ENCODE measurements at places on chromosomes 1 and 21.

DNA sequence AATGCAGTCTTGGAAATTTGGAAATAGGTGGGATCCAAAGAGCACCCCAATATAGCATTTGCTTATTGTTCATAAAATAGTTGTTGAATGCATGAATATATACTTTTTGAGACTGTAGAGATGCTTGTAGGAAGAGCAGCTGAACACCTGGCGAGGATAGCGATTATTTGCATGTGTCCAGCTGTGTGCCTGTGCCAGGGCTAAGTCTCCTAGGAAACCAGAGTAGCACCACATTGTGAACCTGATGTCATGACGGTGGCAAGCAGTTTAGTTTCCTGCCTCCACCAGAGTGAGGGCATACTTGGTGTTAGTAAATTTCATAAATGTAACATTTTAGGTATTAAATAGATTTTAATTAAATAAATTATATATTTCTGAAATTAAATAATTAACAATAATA lies 37.3 kb upstream of the IRF2BP2 start:
- no peak for DNase-seq

DNA sequence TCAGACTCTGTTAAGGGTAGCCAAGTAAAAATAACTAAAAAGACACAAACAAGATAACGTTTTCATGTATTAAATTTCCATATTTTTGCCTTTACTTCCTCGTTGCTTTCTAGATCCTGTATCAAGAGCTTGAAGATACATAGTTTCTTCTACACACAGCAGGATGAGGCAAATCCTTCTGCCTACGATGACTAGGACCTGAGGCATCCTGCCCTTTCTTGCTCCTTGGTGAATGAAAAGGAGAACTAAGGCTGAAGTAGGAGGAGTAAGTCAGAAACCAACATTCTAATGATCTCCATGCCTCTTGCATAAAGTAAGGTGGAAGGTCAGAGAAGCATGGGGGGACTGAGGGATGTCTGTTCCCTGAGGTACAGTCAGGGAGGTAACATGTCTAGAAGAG lies 102.6 kb downstream of the GPATCH2 start:
- DNase-seq: no peak

DNA sequence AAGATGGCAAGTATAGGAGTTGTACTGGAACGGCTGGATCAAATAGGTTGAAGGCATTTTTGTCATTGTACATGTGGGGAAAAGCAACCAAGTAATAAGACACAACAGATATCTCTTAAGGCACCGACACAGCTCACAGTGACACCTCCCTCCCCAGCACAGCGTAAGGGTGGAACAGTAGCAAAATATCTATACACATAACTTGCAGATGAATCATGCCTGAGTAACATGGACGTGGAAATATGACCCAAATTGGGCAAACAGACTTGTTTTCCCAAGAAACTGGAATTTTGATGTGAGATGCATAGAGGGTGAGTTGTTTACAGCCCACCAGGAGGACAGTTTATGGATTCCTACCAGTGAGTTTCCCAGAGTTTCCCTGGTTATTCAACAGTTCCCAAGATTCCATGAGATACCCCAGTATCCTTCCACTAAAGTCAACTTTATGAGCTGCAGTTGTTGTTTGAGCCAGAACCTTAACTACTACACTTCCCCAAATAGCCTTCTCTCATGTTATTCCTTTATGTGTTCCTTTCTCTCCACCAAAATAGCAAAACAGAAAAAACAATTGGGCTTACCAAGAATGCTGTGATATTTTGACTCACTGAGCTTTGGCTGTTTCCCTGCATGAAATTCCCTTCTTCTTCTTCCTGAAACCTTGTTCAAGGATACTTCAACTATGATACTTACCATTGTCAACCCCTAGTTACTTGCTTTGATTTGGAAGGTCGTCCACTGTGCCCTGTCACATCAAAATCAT lies 7.1 kb upstream of the DR1 start:
- no peak for DNase-seq

DNA sequence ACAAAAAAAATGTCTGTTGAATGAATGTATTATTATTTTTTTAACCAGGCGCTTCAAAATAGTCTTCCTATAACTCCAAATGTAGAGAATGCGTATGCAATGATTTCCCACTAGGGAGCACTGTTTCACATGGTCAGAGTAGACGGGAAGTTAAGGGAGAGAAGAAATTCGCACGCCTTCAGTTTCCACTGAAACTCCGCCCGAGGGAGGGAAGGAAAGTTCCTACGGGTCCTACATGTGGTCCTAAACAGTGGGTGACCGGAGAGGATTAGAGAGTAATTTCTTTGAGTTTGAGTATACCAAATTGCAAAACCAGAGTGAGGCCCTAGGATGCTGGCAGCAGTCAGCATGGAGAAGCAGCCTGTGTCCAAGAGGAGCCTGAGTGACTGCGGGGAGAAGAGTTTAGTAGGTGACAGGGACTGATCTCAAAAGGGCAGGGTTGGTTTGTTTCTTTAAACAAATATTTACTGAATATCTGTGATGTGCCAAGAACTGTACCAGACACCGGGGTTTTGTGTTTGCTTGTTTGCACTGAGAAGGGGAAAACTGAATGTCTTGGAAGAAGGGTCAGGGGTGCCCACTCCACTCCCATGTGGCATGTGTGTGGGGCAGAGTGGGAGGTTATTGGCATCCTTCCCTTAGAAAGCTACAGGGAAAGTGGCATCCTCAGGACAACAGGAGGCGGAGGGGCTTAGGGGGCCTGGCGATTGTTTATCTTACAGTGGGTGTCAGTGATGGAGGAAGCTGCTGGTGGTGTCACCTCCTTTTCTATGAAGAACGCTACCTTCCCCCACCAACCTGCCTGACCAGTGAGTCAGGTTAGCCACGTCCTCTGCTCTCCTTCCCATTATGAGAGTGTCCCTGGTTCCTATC lies 22.8 kb downstream of the RNU5D-1 start:
- no peak for DNase-seq

GRCh38 chr21:40162075-40162474 lies 294.8 kb downstream of the PCP4 start:
- no peak for DNase-seq

DNA sequence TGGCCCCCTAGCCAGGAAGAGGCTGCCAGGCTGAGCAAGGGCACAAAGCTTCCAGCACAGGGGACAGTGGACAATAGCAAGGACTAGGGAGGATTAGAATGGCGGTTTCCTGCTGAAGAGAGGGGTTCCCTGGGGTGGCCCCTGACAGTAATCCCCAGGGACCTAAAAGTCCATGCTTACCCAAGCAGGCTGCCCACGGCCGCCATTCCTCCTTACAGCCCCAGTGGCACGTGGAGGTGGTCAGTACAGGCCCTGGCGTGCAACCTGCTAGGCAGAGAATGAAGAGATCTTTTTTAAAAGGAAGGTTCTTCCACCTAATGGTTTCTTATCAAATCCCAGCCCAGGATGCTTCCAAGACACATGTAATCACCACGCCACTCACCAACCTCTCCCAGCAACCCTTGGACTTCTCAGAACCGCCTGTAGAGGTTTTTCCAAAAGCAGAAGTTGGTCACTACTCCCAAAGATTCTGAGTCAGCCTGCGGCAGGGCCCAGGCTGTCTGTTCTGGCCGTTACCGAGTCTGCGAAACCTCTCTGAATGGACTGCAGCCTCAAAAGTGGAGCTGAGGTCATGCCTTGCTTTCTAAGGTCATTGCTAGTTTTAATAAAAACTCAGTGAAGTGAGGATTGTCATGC lies 926 bp downstream of the MRPL55 start:
- no peak for DNase-seq
